ENCODE measurements at places on chromosomes 3 and 15.

DNA sequence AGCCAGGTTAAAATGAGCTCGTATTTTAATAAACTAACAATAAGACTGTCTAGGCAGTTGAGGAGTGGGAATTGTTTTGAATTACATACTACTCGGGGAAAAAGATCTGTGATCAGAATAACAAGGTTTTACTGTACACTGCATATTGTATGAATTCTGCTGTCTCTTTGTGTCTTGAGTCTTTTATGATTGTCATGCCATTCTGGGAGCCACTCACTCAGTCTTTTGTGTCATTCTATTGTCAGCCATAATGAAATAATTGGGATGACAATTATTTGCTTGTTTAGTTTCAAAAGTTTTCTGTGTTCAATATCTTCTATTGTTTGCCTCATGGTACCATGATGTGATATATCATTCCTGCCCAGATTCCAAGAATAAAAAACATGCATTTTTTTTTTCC, 339.6 kb upstream of the TBL1XR1 start:
- DNase-seq, result no peak

GRCh38 chr3:194713299-194714136, 27.8 kb downstream of the FAM43A start:
- DNase-seq, result no peak

DNA sequence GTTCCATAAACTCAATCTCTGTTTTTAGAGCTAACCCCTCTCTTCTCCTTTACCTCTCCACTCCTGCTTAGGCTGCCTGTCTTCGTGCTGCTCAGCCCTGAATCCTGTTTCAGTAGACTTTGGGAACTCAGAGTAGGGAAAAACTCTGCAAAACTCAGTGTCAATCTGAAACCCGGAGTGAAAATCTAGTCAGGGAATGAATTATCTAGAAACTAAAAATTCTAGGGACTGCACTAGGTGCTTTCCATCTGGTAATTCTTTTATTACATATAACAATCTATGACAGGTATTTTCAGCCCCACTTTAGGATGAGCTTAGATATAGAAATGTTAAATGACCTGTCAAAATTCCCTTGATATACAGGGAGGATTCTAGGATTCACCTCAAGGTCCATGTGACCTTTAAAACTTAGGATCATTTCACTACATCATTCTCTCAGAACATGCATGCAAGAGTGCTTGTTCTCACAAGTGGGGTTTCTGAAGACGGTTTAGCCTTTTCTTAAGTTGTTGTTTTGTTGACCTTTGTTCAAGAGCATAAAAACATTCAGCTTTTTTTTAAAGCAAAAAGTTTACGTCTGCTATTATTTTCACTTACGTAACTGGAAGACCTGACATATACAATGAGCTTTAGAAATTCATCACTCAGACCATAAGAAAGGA, 108.2 kb upstream of the MBNL1 start:
- no peak for DNase-seq

GRCh38 chr15:52331490-52332240, 36.1 kb upstream of the MYO5C start:
- DNase-seq, result peak; percentile 53

DNA sequence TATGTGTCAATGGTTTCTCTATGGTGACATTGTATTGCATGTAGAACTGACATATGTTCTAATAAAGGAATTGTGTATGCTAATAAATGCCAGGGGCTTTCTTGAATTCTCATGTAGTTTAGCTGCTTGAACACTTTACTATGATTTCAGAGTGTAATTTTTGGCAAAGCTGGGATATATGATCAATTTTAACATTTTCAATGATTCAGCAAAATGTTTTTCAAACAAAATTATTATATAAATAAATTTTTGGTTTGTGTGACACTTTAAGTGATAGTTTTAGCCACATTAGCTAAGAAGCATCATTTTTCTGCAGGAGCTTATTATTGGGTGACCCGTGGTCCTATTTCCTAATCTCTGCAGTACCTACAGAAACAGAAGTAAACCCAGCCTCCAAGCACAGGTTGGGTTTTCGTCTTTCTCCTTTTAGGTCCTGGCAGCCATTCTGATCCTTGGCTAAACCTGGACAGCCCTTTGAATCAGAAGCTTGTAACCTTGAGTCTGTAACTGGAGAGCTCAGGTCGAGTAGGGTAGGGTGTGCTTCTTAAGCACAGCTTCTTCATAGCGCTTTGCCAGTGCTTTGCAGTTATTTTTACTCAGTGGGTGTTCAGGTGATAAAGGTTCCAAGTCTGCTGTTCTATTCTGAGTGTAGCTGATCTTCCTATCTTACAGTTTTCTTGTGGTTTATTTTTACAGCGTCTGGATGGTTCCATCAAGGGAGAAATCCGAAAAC, 74.2 kb downstream of the CHD2 start:
- no peak for DNase-seq

GRCh38 chr15:59237924-59238331, 31.3 kb downstream of the LDHAL6B start:
- no peak for DNase-seq

GRCh38 chr3:171956705-171957104, 82.7 kb upstream of the FNDC3B start:
- no peak for DNase-seq

Measured in stimulated activated naive CD8-positive, alpha-beta T cell treated with anti-CD3 and anti-CD28 coated beads, Interleukin-15, amount 100 ng/mL, for 72 hours (primary cell).